ENCODE measurements at places on chromosomes 1 and 21.

GRCh38 chr1:185680453-185680852, 53.7 kb upstream of the HMCN1 start:
- H3K4me3 ChIP-seq: no peak overlapping the region
- no peak for DNase-seq
- H3K4me1 ChIP-seq: peaks cover 16% of the 10 kb centered on the region
- H3K36me3 ChIP-seq: no peaks in the 10 kb centered on the region

- H3K4me3 ChIP-seq: no peak overlapping the region
- peaks cover 10% of the 10 kb centered on the region for H3K4me1 ChIP-seq
- no peaks in the 10 kb centered on the region for H3K36me3 ChIP-seq
- peaks cover 2% of the 10 kb centered on the region for H3K27me3 ChIP-seq
- no peak overlapping the region for H3K27ac ChIP-seq
Measured at GRCh38 chr21:31550070-31550469, 109.4 kb upstream of the SOD1 start.

GRCh38 chr1:232988572-232989040, 38.2 kb downstream of the NTPCR start:
- DNase-seq: peak; percentile 80
- H3K27ac ChIP-seq: no peak overlapping the region
- peaks cover 29% of the 10 kb centered on the region for H3K36me3 ChIP-seq
- H3K4me3 ChIP-seq: no peak overlapping the region
- H3K27me3 ChIP-seq: peaks cover 7% of the 10 kb centered on the region

- peaks cover 15% of the 10 kb centered on the region for H3K4me1 ChIP-seq
- DNase-seq: no peak
- no peaks in the 10 kb centered on the region for H3K36me3 ChIP-seq
- peaks cover 41% of the 10 kb centered on the region for H3K27me3 ChIP-seq
- no peak overlapping the region for H3K4me3 ChIP-seq
Measured at GRCh38 chr1:6425658-6426057, 1.1 kb downstream of the ESPN start.

- peaks cover 10% of the 10 kb centered on the region for H3K27me3 ChIP-seq
- no peak overlapping the region for H3K4me3 ChIP-seq
- peaks cover 23% of the 10 kb centered on the region for H3K4me1 ChIP-seq
Measured at GRCh38 chr1:161048949-161049722, 3.4 kb upstream of the USF1 start.

- no peak overlapping the region for H3K4me3 ChIP-seq
- DNase-seq: no peak
- peaks cover 2% of the 10 kb centered on the region for H3K4me1 ChIP-seq
- no peak overlapping the region for H3K27ac ChIP-seq
- H3K36me3 ChIP-seq: peaks cover 39% of the 10 kb centered on the region
Measured at GRCh38 chr1:19728413-19729145, 63.9 kb downstream of the HTR6 start.

GRCh38 chr1:94768036-94768435, 52.1 kb upstream of the SLC44A3 start:
- peaks cover 1% of the 10 kb centered on the region for H3K27me3 ChIP-seq
- DNase-seq: no peak
- peaks cover 17% of the 10 kb centered on the region for H3K36me3 ChIP-seq
- H3K27ac ChIP-seq: no peak overlapping the region
- peaks cover 5% of the 10 kb centered on the region for H3K4me1 ChIP-seq
- no peak overlapping the region for H3K4me3 ChIP-seq

GRCh38 chr1:34328281-34328799, 151.6 kb downstream of the C1orf94 start:
- no peaks in the 10 kb centered on the region for H3K27me3 ChIP-seq
- H3K27ac ChIP-seq: no peak overlapping the region
- no peaks in the 10 kb centered on the region for H3K4me1 ChIP-seq

DNA sequence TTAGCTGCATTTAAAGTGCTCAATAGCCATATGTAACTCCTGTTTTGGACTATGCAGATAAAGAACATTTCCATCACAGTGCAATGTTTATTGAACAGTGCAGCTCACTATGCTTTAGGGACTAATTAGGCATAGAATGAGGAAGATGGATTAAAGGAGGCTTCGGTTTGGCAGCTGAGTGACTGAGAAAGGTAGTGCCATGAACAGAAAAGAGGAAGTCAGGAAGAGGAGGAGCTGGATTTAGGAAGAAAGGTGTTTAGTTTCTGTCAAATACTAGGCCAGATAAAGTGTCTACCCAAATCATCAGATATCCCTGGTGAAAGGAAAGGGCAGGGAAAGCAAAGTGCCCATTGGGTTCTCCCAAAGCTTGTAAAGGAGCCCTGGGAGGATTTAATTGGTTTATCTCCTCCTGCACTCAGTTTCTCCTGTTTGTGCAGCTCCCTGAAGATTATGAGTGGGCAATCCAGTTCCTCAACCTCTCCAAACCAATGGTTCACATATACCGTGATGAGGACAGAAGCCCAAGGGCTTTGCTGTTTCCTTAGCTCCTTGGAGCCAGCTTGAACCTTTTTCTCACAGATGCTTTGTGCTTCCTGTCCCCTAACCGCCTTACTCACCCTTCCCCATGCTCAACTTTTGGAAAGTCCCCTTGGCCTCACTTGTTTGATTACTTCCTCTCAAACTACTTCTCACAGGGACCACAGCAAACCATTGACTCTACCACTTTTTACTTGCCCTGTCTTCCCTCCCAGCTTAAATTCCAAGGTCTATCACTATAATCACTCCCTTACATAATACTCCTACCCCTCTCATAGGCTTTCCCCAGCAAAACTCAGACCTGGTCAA, 3.5 kb upstream of the RAP1A start:
- H3K27ac ChIP-seq: no peak overlapping the region
- DNase-seq: no peak
- H3K4me3 ChIP-seq: no peak overlapping the region
- peaks cover 4% of the 10 kb centered on the region for H3K36me3 ChIP-seq
- no peaks in the 10 kb centered on the region for H3K27me3 ChIP-seq

GRCh38 chr1:71774705-71775104, 507.6 kb downstream of the NEGR1 start:
- H3K27me3 ChIP-seq: 0 out of 2 replicates have a peak, but pooled peaks cover 2% of the 10 kb centered on the region
- peaks cover 5% of the 10 kb centered on the region for H3K36me3 ChIP-seq
- no peak overlapping the region for H3K4me3 ChIP-seq
- no peak for DNase-seq
- no peak overlapping the region for H3K27ac ChIP-seq
- H3K4me1 ChIP-seq: peaks cover 9% of the 10 kb centered on the region

DNA sequence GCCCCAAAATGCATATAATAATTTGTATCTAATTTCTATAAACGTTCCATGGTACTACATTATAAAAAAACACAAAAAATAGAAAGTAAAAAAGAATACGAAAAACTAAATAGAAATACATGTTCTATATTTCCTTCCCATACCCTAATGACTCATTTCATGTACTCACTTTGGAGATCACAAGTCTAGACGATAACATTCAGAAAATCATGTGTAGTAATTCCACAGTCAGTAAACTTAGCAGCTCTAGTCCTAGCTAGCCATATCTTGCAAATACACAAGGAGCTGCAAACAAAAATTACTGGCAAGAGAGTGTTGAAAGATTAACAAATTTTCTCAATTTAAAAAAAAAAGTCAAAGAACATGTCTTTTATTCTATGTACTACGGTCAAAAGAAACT, 1.4 kb downstream of the GOLPH3L start:
- peaks cover 15% of the 10 kb centered on the region for H3K36me3 ChIP-seq
- peak overlapping the region; percentile 34 for H3K4me3 ChIP-seq
- no peak overlapping the region for H3K27ac ChIP-seq
- H3K27me3 ChIP-seq: no peaks in the 10 kb centered on the region
- no peak for DNase-seq

GRCh38 chr1:1510912-1511532, 940 bp upstream of the ATAD3A start:
- H3K27me3 ChIP-seq: no peaks in the 10 kb centered on the region
- peak overlapping the region; percentile 92 for H3K27ac ChIP-seq
- peak overlapping the region; percentile 89 for H3K4me3 ChIP-seq
- peaks cover 8% of the 10 kb centered on the region for H3K4me1 ChIP-seq
- DNase-seq: no peak
- H3K36me3 ChIP-seq: peaks cover 8% of the 10 kb centered on the region

DNA sequence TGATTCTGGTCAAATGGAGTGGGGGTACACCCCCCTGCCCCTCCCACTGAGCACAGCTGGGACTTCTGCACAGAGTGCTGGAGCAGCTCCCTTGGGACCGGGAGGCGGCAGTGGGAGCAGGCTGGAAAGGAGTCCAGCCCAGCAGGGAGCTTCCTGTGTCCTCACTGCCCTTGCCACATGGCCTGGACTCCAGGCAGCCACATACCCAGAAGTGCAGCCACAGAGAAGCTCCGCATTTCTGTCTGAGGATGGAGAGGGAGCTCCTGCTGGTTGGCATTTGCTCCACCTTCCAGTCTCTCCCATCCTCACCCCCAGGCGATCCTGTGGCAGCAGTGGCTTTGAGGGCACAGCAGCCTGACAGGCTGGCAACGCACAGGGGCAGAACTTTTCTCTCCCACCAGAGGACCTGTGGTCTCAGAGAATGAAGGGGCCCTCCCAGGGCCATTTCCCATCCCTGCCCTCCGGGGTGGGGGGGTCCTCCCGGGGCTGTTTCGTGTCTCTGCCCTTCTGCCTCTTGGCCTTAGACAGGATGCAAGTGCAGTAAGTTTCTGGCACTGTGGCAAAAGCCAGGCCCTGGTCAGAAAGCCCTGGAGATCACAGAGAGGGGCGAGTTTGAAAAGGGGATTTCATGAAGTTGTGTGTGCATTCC, 103.6 kb upstream of the COL6A1 start:
- H3K27me3 ChIP-seq: peaks cover 2% of the 10 kb centered on the region
- peaks cover 51% of the 10 kb centered on the region for H3K4me1 ChIP-seq
- no peak overlapping the region for H3K27ac ChIP-seq
- H3K4me3 ChIP-seq: no peak overlapping the region

DNA sequence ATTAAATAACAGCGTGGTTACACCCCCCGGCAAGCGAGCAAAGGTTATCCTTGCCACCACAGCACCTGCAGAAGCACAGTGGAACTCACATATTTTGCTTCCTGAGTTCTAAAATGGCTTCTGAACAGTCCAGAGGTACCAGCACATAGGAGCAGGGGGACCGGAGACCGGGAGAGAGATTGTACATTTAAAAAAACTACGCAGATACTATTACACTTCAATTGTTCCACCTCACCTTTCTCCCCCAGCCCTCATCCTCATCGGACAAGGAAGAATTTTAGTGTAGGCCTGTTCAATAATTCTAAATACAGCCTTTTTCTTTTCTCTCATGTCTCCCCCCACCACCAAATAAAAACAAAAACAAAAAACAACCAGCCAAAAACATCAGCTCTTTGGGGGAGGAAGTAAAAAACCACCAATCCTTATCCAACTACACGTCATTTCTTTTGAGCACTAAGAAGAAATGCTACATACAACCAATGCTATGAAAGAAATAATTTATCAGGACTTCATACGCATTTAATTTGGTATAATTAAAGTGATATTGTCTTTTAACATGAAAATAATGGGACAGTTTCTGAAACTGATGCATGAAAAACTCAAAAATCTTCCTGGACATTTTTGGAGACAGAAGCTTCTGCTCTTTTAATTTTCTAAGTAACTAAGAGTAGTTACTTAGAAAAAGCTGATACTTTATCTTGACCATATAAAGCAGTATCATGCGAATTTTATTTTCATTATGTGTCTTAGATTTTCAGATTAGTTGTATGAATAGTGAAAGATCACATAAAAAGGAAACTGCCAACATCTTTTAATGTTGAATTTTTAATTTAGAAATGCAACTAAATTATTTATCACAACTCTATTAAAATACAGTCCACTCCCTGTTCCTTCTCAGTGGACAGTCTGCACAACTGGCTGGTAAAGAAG, 9.1 kb downstream of the CDKN2C start:
- peak overlapping the region; percentile 84 for H3K27ac ChIP-seq
- no peak for DNase-seq
- peaks cover 5% of the 10 kb centered on the region for H3K36me3 ChIP-seq
- H3K27me3 ChIP-seq: no peaks in the 10 kb centered on the region
- H3K4me1 ChIP-seq: peaks cover 48% of the 10 kb centered on the region
- H3K4me3 ChIP-seq: peak overlapping the region; percentile 91

GRCh38 chr1:28409090-28409489, 39.5 kb downstream of the PHACTR4 start:
- no peaks in the 10 kb centered on the region for H3K27me3 ChIP-seq
- H3K4me1 ChIP-seq: peaks cover 12% of the 10 kb centered on the region
- H3K4me3 ChIP-seq: no peak overlapping the region

GRCh38 chr1:23019863-23020625, 776 bp downstream of the KDM1A start:
- peak; percentile 5 for DNase-seq
- peak overlapping the region; percentile 97 for H3K4me3 ChIP-seq
- no peaks in the 10 kb centered on the region for H3K27me3 ChIP-seq

GRCh38 chr1:221013691-221014660, 134.7 kb downstream of the HLX start:
- DNase-seq: no peak
- H3K27ac ChIP-seq: no peak overlapping the region
- peaks cover 17% of the 10 kb centered on the region for H3K4me1 ChIP-seq
- H3K4me3 ChIP-seq: no peak overlapping the region

- H3K4me1 ChIP-seq: no peaks in the 10 kb centered on the region
- no peaks in the 10 kb centered on the region for H3K27me3 ChIP-seq
- no peak for DNase-seq
- H3K36me3 ChIP-seq: no peaks in the 10 kb centered on the region
- no peak overlapping the region for H3K27ac ChIP-seq
Measured at GRCh38 chr1:190832511-190832910, 354.8 kb upstream of the BRINP3 start.

GRCh38 chr1:227192163-227192562, 126.1 kb downstream of the CDC42BPA start:
- peak; percentile 97 for DNase-seq
- H3K4me1 ChIP-seq: peaks cover 42% of the 10 kb centered on the region
- peaks cover 26% of the 10 kb centered on the region for H3K36me3 ChIP-seq
- H3K27me3 ChIP-seq: no peaks in the 10 kb centered on the region
- peak overlapping the region; percentile 89 for H3K27ac ChIP-seq
- peak overlapping the region; percentile 68 for H3K4me3 ChIP-seq

DNA sequence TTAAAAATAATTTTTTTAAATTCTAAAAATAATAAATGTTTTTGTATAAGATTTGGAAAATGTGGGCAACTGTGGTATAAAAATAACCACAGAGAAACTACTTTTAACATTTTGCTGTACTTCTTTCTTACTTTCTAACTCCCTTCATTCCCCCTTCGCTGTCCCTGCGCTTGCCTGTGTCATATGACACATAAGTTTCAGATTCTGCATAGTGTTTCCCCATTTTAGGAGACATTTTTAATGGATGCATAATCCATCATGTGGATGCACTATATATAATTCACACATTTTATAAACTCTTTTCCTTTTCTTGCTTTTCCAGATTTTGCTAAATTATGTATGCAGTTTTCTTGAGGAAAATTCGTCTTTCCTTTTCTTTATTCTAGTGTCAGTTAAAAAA, 16.3 kb downstream of the ATG4C start:
- no peak for DNase-seq
- peaks cover 16% of the 10 kb centered on the region for H3K4me1 ChIP-seq
- no peak overlapping the region for H3K4me3 ChIP-seq

Data from HFFc6 (cell line).